K562 (cell line): ENCODE measurements at places on chromosomes 2 and 18. TPM values are rescaled to one million over a fixed set of nuclear protein-coding genes. Genes with fewer than 3 reads are reported as not detected.

Gene TRAF3IP1
- 3.2 and 4.5 TPM in 2 replicates for polyA plus RNA-seq

Gene FOXD4L1
- polyA plus RNA-seq: 0.42 and 0.73 TPM in 2 replicates

DNA sequence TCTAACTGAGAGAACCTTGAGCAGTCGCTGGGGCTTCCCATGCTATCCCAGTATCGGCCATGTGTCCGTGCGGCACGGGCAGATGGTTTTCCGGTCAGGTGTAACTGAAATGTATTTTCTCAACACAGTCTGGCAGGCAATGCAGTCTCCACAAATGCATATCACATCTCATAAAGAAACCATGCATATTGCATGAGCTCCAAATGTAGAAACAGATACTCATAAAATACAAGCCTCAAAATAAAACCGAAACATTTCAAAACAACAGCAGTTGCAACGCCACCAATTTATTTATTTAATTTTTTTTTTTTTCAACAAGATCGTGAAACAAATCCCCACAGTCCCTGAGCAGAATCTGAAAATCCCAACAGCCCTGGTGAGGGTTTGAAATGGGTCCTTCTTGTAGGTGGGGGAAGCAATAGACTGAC is 299.4 kb downstream of the LPIN1 start:
- no peaks in the 10 kb centered on the region for H3K27me3 ChIP-seq
- no peak for DNase-seq
- H3K4me3 ChIP-seq: no peak overlapping the region
- H3K27ac ChIP-seq: no peak overlapping the region
- no peaks in the 10 kb centered on the region for H3K36me3 ChIP-seq

DNA sequence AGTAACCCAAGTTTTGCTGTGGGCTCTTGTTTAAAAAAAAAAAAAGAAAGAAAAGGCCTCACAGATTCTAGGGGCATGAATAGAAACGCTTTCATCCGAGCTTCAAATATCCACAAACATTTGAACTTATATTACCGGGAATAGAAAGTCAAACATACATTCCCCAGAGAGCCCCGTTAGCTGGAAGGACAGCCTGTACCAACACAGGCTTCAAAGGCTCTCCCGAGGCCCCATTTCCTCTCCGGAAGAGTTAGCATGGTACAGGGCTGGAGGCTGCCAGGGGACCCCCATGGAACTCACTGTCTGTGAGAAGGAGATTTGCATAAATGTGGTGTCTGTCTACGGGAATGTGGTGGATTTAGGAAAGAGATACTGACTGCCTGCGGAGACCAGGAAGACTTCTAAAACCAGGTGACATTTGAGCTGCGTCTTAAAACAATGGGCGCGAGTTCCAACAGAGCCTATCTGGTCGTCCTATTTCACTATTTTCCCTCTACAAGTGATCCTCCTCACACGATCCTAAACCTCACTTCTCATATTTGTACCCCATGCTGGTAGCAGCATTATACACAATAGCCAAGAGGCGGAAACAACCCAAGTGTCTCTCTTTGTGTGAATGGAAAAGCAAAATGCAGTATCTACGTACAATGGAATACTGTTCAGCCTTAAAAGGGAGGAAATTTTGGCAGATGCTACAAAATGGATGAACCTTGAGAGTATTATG is 820 bp upstream of the MATN3 start:
- no peak overlapping the region for H3K27ac ChIP-seq
- no peaks in the 10 kb centered on the region for H3K4me1 ChIP-seq
- peaks cover 19% of the 10 kb centered on the region for H3K27me3 ChIP-seq

DNA sequence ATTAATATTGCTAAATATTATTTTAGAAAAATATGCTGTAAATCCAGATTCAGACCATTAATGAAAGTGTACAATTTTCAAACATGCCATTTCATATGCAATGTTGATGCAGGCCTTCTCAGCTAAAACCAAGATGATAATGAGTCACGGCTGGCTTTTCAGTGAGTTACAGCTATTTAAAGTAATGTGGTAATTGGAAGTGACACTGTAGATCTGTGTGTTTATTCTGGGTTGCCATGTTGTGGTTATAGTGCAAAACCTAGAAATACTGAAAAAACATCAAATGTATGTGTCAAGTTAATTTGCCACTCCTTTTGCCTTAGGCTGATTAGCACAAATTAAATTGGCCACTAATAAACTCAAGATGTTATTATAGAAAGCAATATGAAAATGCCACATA is 506.6 kb downstream of the ERBB4 start:
- no peaks in the 10 kb centered on the region for H3K36me3 ChIP-seq
- H3K4me1 ChIP-seq: no peaks in the 10 kb centered on the region
- H3K4me3 ChIP-seq: no peak overlapping the region
- H3K27me3 ChIP-seq: no peaks in the 10 kb centered on the region
